ENCODE measurements at places on chromosomes 2 and 18.
A peak's percentile ranks its signal among the peaks of the same experiment; 100 is the strongest.

GRCh38 chr2:7969756-7970515 lies 711.9 kb upstream of the ID2 start:
- no peak for DNase-seq

- DNase-seq = no peak
Measured at GRCh38 chr2:96874198-96874831, 4.4 kb upstream of the SEMA4C start.

GRCh38 chr2:19932928-19933327 lies 31.1 kb upstream of the TTC32 start:
- DNase-seq = no peak

- peak; percentile 80 for DNase-seq
Measured at GRCh38 chr18:80108739-80109675, at the start of gene ADNP2. TSS of gene ADNP2 (plus strand) at chr18:80109262. CDS start at chr18:80117543, 8,281 bp downstream.

DNA sequence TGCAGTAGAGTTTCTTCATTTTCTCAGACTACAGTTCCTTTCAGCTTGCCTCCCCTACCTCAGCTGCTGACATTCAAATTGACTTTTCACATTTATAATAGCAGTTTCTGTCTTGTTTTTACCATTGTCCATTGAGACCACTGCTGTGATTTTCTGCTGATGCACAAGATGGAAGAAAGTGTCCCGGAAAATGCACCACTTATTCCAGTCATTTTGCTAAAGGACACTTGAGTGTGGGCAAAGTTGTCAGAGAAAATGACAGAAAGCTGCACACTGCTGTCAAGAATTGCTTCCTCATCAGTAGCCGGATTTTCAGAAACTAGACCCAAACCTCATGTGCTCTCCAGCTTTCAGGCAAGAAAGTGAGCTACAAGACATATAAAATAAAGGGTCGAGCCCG lies 546.2 kb upstream of the SETBP1 start:
- no peak for DNase-seq
